ENCODE measurements at places on chromosomes 7 and 10. TPM values are rescaled to one million over a fixed set of nuclear protein-coding genes. Genes with fewer than 3 reads are reported as not detected.

Gene TWIST1
- total RNA-seq = 0.37 TPM

Gene SVIL
- 27.1 TPM for total RNA-seq

Gene EFCAB10
- total RNA-seq = 3.2 TPM

DNA sequence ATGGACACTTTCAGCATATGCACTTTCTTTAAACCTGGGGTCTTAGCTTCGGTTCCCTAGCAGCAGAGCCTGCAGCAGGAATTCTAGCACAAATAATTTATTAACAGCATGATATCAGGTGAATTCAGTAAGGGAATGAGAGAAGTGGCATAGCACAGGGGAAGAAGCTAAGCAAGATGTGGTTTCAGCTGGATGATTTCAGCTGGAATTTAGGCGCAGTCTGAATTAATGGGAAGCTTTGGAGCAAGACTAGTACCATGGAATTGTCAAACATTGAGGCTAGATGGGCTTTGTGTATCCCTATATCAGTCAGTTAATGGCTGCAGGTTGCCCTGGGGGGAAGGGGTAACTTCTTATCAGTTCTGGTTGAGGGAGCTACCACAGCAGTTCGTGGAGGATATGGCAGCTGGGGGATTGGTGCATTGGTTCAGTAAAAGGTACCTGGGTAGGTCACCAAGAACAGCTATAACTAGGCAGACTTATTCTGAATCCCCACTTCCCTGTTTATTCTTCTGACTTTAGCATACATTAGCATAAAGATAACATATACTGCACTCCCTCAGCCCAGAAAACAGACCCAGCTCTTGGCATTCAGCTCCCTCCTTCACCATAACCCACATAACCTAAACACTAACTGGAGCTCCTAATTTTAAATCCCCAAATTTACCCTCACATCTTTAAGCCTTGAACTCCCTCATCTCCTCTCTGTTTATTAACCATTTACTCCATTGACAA is 46.8 kb upstream of the NAMPT start:
- no peak for DNase-seq

- DNase-seq = no peak
Measured at GRCh38 chr10:77965294-77965693, 38.7 kb upstream of the DLG5 start.

DNA sequence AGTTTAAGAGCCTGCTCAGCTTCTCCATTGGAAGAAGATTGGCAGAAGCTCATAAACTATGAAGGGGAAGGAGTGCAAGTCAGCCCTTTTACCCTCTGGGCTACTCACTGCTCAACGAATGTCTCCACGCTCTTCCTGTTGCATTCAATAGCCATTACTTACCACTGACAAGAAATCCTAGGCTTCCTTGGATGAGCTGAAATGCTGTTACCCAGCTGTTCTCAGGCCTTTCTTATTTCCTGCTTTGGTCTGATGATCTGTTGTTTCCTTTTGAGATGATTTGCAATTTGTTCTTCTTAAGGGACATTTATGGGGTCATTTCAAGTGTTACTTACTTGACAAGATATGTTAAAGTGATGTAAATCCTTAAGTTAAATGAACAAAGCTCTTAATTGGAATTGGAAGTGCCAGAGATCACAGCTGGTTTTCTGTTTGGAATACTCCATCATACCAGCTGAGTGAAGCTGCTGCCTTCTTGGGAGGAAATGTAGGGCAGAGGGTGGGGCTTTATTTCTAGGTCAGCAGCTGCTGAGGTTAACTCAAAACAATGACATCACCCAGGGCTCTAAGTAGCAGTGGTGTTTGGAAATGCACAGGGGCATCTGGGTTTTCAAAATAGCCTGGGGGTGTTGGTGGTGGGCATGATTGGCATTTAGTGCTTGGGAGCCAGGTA is 170.0 kb downstream of the PRKCQ start:
- DNase-seq = no peak

GRCh38 chr10:97376413-97376812 is 24.7 kb downstream of the RRP12 start:
- no peak for DNase-seq

Gene HKDC1
- not detected for total RNA-seq

GRCh38 chr7:98870807-98871491 is 1.1 kb upstream of the TMEM130 start:
- peak; percentile 30 for DNase-seq

- no peak for DNase-seq
Measured at GRCh38 chr7:140702774-140703173, 6.3 kb downstream of the NDUFB2 start.

- no peak for DNase-seq
Measured at GRCh38 chr10:120713573-120714205, 137.5 kb upstream of the WDR11 start.

DNA sequence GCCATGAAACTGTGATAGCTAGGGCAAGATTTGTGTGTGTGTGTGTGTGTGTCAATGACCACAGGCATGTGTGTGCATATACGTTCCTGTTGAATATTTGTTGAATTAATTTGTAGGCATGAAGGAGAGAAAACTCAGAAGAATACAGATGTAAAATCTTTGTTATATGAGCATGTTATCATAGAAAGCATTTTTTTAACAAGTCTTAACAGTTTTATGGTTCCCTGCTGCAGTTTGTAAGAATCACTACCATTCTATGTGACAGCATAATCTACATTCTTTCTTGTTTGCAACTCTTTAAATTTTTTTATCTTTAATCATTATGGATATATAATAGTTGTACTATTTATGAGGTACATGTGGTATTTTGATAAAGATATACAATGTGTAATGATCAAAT is 130.3 kb downstream of the CD36 start:
- no peak for DNase-seq

Gene RBP3
- not detected for total RNA-seq

- DNase-seq = no peak
Measured at GRCh38 chr7:46886669-46887374, 695.1 kb downstream of the TNS3 start.

Gene ALOX5
- 4.4 TPM for total RNA-seq

DNA sequence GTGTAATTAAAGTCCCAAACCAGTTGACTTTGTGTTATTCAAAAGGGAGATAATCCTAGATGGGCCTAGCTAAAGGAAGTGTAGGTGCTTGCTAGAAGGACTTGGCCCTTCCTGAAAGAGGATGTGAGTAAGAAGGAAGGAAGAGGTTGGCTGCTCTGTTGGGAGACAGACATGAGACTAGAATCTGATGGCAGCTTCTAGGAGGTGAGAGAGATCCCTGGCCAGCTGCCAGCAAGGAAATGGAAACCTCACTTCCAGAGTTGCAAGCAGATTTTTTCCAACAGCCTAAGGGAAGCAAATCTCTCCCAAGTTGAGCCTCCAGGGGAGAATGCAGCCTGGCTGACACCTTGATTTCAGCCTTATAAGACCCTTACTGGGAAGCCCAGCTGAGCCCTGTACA is 368.4 kb upstream of the ZMIZ1 start:
- DNase-seq = no peak

DNA sequence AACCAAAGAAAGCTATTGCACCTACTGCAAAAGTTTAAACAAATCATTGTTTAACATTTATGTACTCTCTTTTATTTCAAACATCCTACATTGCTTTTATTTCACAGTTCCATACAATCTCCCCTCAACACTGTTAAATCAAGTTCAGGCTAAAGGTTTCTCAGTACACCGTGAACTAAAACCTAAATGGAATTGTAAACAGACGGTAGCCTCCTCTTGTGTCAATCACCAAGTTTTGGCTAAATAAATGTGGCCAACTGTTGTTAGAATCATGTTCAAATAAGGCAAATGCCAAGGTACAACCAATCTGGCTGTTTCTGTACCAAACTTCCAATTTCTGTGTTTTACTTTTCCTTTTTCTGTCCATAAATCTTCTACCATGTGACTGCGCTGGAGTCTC is 723.7 kb upstream of the LRRTM3 start:
- DNase-seq = no peak

Gene TRRAP
- 46.5 TPM for total RNA-seq

GRCh38 chr10:28595613-28596012 is 62.7 kb downstream of the WAC start:
- DNase-seq = no peak

GRCh38 chr7:75881436-75882095 is 2.7 kb downstream of the RHBDD2 start:
- DNase-seq = no peak
